ENCODE measurements at places on chromosomes 12 and 14.
A peak's percentile ranks its signal among the peaks of the same experiment; 100 is the strongest.

DNA sequence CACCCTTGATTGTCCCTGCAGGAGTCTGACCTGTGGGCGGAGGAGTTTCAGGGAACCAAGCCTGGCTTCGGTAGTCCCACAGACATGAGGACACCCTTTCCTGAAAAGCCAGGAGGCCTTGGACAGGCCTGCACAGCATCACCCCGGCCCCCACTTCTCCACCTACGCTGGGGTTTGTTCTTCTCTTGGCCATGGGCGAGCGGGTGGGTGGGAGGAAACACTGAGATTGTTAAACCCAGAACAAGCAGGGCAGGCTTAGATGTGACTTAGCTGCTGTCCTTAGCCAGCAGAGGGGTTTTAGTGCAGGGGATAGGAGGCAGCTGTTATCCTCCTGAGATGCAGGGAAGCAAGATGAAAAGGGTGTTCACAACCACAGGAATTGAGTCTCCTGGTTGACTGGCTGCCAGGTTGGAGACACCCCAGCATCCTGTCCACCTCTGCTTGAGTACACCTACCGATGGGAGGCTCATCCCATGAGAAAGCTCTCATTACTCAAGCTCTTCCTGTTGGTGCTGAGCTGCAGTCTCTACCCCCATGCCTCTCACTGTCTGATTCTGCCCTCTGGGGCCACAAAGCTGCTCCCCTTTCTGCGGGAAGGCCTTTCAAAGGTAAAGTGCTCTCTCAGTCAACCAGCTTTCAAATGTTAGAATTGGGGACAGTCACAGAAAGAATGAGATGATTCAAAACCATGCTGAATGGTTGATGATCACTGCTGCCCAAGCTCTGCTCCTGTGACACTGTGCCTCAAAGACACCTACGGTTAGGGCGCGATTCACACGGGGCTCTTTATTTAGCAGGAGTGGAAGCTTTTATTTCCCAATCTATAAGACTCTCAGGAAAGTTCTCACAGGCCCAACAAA lies 86.3 kb downstream of the IRF2BPL start:
- H3K4me3 ChIP-seq = no peak overlapping the region
- DNase-seq = no peak
- H3K4me1 ChIP-seq = peaks cover 23% of the 10 kb centered on the region
- no peaks in the 10 kb centered on the region for H3K36me3 ChIP-seq
- no peaks in the 10 kb centered on the region for H3K27me3 ChIP-seq
- no peak overlapping the region for H3K27ac ChIP-seq

DNA sequence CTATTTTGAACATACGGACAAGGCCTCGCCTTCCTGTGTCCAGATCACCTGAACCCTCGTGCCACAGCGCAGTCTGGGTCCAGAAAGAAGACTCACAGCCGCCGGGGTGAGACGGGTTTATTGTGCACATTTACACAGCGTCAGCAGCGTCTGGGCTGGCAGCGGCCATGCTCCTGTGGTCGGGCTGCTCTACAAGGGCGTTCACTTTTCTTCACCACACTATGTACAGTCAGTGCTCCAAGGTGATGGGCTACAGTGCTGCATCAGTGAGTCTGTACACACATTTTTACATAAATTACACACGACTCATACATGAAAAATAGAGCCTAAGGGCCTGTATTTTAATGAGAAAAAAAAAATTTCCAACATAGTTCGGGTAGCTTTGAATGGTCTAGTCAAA lies 18.0 kb downstream of the ZFYVE21 start:
- no peak for DNase-seq
- H3K36me3 ChIP-seq = peaks cover 97% of the 10 kb centered on the region
- H3K4me1 ChIP-seq = peaks cover 93% of the 10 kb centered on the region
- no peaks in the 10 kb centered on the region for H3K27me3 ChIP-seq
- no peak overlapping the region for H3K4me3 ChIP-seq
- H3K27ac ChIP-seq = peak overlapping the region; percentile 84

GRCh38 chr14:58549105-58549757 lies 88.5 kb upstream of the DACT1 start:
- H3K4me3 ChIP-seq = no peak overlapping the region
- H3K27ac ChIP-seq = no peak overlapping the region
- DNase-seq = no peak
- no peaks in the 10 kb centered on the region for H3K4me1 ChIP-seq

DNA sequence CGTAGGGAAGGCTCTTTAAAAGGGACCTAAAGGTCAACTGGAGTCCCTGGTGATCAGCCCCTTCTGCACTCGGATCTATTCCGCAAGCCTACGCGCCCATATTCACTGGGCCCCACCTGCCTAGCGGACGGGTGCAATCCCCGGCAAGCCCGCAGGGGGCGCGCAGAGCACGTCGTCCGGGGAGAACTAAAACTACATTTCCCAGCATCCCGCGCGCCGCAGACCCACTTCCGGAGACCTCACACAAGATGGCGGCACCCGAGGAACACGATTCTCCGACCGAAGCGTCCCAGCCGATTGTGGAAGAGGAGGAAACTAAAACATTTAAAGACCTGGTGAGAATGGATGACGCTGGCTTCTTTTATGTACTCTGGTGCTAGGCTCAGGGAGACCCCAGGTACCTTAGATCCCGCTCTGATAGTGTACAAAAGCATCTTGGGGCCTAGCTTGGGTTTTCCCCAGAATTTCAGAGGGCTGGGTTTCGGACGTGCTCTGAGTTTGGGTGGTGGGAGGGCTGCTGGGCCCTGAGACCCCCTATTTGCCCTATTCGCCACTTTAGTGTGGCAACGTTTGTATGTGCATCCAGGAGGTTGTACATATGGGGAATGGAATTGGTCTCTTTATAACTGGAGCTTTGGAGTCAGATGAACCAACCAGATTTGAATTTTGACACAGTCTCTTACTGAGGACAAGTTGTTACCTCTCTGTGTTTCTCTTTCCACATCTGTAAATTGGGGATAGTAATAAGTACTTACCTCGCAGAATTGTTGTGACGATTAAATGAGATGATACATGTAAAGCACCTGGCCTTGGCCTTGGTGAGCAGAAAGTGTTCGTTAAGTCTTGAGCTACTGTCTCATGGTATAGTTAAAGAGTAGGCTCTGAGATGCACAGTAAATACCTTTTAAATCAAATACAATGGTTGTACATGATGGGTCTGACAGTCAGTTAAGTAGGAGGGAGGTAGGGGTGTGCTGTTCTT lies at the start of gene DDX47:
TSS of gene DDX47 (plus strand) at position 227 of the 982 bp plus-strand sequence. CDS start at position 249, 22 bp downstream.
- no peaks in the 10 kb centered on the region for H3K36me3 ChIP-seq
- H3K4me3 ChIP-seq = peak within 1 kb of the TSS; percentile 70
- H3K4me1 ChIP-seq = peaks cover 57% of the 10 kb centered on the region
- peak within 1 kb of the TSS; percentile 71 for H3K27ac ChIP-seq
- DNase-seq = peak; percentile 73

GRCh38 chr14:54343272-54344121 lies 53.3 kb upstream of the CDKN3 start:
- no peaks in the 10 kb centered on the region for H3K27me3 ChIP-seq
- H3K27ac ChIP-seq = no peak overlapping the region
- H3K36me3 ChIP-seq = no peaks in the 10 kb centered on the region
- H3K4me3 ChIP-seq = no peak overlapping the region
- no peak for DNase-seq

DNA sequence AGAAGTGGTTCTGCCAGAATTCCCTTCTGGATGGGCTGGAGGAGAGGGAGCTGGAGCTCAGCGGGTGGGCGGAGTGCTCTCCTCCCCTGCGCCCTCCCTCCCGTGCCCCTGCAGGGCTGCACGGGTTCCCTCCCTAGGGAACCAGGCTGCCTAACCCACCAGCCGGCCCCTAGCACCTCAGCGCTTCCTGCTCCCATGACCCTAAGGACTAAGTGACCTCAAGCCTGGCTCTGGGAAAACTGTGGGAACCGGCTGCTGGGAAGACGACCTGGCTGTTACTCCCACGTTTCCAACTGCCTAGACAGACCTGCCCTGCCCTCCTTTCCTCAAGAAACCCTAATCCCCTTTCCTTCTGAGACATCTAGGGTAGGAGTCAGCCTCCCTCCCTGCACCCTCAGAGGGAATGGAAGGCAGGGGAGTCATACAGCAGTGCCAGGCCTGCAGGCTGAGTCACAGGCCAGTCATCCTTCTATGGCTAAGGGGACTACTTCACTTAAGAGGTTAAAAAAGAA lies 31.5 kb downstream of the SLC6A12 start:
- H3K27me3 ChIP-seq = no peaks in the 10 kb centered on the region
- no peaks in the 10 kb centered on the region for H3K36me3 ChIP-seq
- no peak overlapping the region for H3K27ac ChIP-seq
- H3K4me1 ChIP-seq = peaks cover 13% of the 10 kb centered on the region

GRCh38 chr14:75428230-75429104 lies 645 bp downstream of the JDP2 start:
- H3K27ac ChIP-seq = peak overlapping the region; percentile 86
- H3K4me1 ChIP-seq = peaks cover 41% of the 10 kb centered on the region
- peaks cover 17% of the 10 kb centered on the region for H3K36me3 ChIP-seq
- no peak for DNase-seq

DNA sequence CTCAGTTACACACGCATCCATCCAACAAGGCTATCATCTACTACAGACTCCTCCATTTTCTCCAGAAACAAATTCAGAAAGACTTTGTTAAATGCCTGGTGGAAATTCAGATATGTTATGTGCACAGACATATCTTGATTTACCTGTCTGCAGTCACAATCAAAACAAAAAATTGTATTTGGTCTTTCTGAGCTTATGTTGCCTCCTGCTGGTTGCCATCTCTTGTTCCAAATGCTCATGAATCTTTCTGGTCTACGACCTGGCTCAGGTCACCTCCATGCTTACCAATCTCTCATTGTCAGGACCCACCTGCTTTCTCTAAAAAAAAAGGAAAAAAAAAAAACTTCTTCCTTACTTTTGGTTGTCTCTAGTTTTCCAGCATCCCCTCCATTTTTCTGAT lies 169.2 kb upstream of the PLXNC1 start:
- peaks cover 29% of the 10 kb centered on the region for H3K4me1 ChIP-seq
- H3K27me3 ChIP-seq = no peaks in the 10 kb centered on the region
- no peak overlapping the region for H3K4me3 ChIP-seq
- no peak for DNase-seq
- H3K36me3 ChIP-seq = no peaks in the 10 kb centered on the region

DNA sequence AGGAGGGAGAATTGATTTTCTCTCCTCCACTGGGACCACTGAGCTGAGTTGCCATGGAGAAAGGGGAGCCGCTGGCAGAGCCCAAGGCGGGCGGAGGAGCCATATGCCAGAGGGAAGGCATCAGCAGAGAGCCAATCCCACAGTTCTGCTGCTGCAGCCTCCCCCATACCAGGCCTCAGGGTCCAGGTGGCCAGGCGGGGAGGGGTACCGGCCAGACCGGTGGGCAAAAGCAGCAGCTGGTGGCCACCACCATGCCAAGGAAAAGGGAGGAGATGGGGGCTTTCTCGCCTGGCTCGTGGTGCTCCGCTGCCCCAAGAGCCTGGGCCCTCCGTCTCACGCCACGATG lies 72.8 kb downstream of the PITPNM2 start:
- H3K4me3 ChIP-seq = no peak overlapping the region
- no peaks in the 10 kb centered on the region for H3K36me3 ChIP-seq
- peaks cover 32% of the 10 kb centered on the region for H3K4me1 ChIP-seq
- no peaks in the 10 kb centered on the region for H3K27me3 ChIP-seq

DNA sequence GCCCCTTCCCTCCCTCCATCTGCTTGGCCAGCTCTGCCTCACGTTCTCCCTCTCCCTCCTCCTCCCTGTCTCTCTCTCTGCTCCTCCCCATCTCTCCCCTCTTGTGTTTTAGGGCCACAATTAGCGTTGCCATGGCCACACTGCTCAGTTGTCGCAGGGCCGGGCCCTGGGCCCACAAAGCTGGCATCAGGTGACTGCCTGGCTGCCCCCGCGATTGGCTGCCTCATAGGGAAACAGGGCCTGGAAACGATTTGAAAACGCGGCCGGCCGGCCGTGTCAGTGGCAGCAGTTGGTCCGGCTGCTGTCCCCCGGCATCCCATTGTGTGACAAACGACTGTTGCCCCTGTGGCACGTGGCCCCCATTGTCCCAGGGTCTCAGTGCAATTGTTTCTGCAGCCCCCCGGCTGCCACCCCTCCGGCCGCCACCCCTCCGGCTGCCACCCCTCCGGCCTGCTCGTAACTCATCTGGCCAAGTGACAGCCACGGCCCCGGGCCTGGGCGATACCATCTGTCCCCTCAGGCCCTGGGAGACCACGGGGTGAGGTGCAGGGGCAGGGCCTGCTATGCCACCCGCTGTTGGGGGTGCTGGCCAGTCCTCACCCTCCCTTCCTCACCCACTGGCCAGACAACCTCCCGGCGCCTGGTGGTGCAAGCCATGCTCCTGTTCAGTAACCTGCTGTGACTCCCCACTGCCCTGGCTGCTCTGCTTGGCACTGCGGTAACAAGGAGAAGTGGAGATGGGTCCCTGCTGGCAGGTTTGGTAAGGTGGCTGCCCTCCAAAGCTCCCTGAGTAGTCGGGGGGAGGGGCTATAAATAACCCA lies 17.4 kb downstream of the FOXN4 start:
- peaks cover 13% of the 10 kb centered on the region for H3K4me1 ChIP-seq
- DNase-seq = no peak
- H3K27me3 ChIP-seq = no peaks in the 10 kb centered on the region
- H3K27ac ChIP-seq = no peak overlapping the region
- no peaks in the 10 kb centered on the region for H3K36me3 ChIP-seq

DNA sequence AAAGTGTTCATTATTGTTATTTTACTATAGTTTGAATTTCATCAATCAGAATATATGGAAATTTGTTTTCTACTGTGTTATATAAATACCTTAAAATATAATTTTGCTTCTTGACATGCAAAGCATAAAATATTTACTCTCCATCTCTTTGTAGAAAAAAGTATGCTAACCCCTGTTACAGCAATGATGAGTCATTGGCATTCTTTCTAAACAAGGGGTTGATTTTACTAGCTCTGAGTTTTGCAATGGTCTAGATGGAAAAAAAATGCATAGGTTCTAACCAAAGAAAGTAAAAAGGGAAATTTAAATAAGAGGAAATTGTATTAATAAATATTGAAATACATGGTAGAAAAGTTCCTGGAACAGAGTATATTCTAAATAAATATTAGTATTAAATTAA lies 990.2 kb upstream of the ATXN7L3B start:
- DNase-seq = no peak
- H3K36me3 ChIP-seq = no peaks in the 10 kb centered on the region
- no peak overlapping the region for H3K27ac ChIP-seq

DNA sequence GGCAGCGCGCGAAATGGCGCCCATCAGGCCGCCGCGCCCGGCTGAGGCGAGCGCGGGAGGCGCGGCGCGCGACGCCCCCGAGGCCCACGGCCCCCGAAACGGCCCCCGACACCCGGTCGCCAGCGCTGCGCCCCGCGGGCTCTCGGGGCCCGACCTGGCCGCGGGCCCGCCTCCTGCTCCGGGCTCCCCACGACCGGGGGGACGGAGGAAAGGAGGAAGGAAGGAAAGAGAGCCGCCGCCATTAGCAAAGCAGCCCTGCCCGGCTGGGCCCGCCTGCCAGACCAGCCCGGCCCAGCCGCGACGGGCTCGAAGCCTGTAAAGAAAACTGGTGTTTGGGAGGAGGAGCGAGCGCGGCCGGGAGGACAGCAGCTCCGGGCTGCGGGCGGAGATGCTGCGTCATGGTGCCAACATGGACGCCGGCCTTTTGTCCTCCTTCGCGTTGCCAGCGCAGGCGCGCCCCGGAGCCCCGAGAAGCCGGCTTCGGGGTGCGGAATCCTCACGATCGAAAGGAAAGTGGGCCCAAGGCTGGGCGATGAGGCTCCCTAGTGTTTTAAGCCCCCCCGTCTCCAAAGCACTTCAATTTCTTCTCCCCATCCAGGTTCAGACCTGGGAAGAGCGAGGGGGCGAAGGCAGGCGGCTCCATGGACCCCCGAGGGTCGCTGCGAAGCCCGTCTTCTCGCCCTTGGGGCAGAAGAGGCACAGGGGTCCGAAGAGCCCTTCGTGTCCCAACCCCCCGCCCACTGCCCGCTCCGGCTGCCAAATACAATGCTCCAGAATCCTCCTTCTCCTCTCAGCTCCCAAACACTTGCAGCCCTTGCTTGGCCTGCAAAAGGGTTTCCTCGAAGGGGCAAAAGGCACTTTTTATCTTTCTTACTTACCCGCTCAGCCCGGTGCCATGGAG lies 2.9 kb upstream of the SETD1B start:
- H3K27ac ChIP-seq = peak overlapping the region; percentile 100
- no peak for DNase-seq
- H3K4me3 ChIP-seq = peak overlapping the region; percentile 85
- H3K36me3 ChIP-seq = peaks cover 1% of the 10 kb centered on the region
- H3K4me1 ChIP-seq = peaks cover 63% of the 10 kb centered on the region
